GM23248 (cell line): ENCODE measurements at places on chromosomes 6 and 20.

DNA sequence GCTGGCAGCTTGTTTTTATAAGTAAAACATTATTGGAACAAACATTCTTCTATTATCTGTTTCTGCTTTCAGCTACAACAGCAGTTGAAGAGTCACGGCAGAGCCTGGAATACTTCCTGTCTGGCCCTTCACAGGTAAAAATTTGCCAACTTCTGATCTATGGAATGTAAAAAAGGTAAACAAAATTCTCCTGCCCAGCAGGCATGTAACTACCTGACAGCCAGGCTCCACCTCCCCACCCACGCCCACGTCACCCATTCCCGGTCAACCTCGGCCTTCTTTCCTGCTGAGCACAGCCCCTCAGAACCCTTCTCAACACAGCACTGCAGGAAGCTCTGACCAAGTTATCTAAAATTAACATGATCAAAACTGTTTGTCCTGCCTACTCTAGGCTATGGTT, 166.0 kb downstream of the DLL1 start:
- DNase-seq = no peak

DNA sequence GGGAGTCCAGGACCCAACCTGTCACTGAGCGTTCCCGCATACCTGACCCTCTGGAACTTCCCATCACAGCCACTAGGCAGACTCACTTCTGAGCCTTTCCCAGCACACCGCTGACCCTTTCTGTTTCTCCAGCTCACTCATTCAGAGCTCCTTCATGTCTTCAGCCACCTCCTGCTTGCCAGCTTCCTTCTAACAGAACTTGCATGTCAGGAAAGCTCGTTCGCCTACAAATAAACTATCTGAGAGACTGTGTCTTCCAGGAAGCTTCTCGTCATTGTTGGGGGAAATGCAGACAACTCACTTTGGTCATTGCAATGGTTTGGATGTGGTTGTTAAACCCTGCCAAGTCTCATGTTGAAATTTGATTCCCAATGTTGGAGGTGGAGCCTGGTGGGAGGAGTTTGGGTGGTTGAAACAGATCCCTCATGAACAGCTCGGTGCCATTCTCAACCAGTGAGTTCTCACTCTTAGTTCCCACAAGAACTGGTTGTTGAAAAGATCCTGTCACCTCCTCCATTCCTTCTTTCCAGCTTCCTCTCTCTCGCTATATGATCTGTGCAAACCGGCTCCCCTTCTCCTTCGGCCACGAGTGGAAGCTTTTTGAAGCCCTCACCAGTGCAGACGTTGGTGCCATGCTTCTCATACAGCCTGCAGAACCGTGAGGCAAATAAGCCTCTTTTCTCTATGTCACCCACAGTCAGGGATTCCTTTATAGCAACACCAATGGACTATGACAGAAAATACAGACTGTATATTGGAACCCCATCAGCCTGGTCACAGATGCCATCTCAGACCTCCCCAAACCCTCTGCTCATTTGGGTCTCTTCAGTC, 1.4 kb upstream of the MUC21 start:
- peak; percentile 81 for DNase-seq

GRCh38 chr6:5178806-5179205, 81.9 kb downstream of the LYRM4 start:
- DNase-seq = no peak

GRCh38 chr6:133630651-133631050, 258.3 kb upstream of the TCF21 start:
- DNase-seq = no peak

DNA sequence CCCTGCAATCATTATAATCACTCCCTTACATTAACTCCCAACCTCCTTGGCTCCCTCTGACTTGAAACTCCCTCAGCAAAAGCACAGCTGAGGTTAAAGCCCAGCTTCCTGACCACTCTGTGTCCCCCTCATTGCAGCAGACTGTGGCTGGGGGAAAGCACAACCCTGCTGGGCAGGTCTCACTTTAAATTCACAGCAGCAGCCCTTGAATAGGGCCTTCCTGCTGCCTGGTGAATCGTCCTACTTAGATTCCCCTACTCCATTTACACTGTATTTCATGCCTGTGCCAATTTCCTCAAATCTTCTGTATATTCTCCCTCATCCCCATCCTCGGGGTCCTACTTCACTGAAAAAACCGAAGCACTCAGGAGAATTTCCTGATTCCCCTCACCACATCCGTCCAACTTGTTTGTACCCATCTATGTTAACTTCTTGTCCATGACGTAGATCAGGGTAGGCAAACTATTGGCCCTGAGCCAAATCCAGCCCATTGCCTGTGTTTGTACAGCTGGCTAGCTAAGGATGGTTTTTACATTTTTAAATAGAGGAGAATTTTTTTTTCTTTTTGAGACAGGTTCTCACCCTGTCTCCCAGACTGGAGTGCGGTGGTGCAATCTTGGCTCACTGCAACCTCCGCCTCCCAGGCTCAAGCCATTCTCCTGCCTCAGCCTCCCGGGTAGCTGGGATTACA, 31.5 kb upstream of the GCM1 start:
- no peak for DNase-seq
